ENCODE measurements at places on chromosomes 1 and 21. TPM values are rescaled to one million over a fixed set of nuclear protein-coding genes. Genes with fewer than 3 reads are reported as not detected.

- H3K4me3 ChIP-seq = no peak overlapping the region
- H3K4me1 ChIP-seq = peaks cover 12% of the 10 kb centered on the region
- no peak for DNase-seq
- H3K36me3 ChIP-seq = no peaks in the 10 kb centered on the region
- no peak overlapping the region for H3K27ac ChIP-seq
Observed at GRCh38 chr1:183778568-183779433, 26.1 kb upstream of the RGL1 start.

The PYHIN1 gene
- 1.2 TPM for total RNA-seq

- H3K27me3 ChIP-seq = no peaks in the 10 kb centered on the region
- no peak for DNase-seq
- H3K27ac ChIP-seq = peak overlapping the region; percentile 92
- peaks cover 19% of the 10 kb centered on the region for H3K36me3 ChIP-seq
Observed at GRCh38 chr1:151346082-151346768, 827 bp downstream of the RFX5 start.

The SAMD11 gene
- total RNA-seq = 9.8 TPM

- no peak overlapping the region for H3K27ac ChIP-seq
- no peaks in the 10 kb centered on the region for H3K36me3 ChIP-seq
- no peak for DNase-seq
- no peak overlapping the region for H3K4me3 ChIP-seq
- H3K4me1 ChIP-seq = no peaks in the 10 kb centered on the region
- no peaks in the 10 kb centered on the region for H3K27me3 ChIP-seq
Observed at GRCh38 chr1:23664837-23665795, 26.5 kb upstream of the RPL11 start.

- H3K36me3 ChIP-seq = no peaks in the 10 kb centered on the region
- no peaks in the 10 kb centered on the region for H3K4me1 ChIP-seq
- H3K4me3 ChIP-seq = no peak overlapping the region
- H3K27me3 ChIP-seq = no peaks in the 10 kb centered on the region
Observed at GRCh38 chr1:199698222-199698621, 329.3 kb upstream of the NR5A2 start.

The CTH gene
- total RNA-seq = 3.4 TPM

GRCh38 chr1:199472018-199472417, 555.5 kb upstream of the NR5A2 start:
- DNase-seq = no peak
- H3K27ac ChIP-seq = no peak overlapping the region

- H3K27me3 ChIP-seq = no peaks in the 10 kb centered on the region
- H3K4me1 ChIP-seq = no peaks in the 10 kb centered on the region
- H3K36me3 ChIP-seq = no peaks in the 10 kb centered on the region
- DNase-seq = no peak
- H3K4me3 ChIP-seq = no peak overlapping the region
Observed at GRCh38 chr1:219825355-219825754, 103.0 kb downstream of the SLC30A10 start.

GRCh38 chr21:39671986-39672385, 59.2 kb downstream of the B3GALT5 start:
- H3K27ac ChIP-seq = no peak overlapping the region
- no peaks in the 10 kb centered on the region for H3K27me3 ChIP-seq
- peaks cover 18% of the 10 kb centered on the region for H3K4me1 ChIP-seq

The ADGRL4 gene
- total RNA-seq = 34.9 TPM

The ZMYM4 gene
- 24.6 TPM for total RNA-seq

GRCh38 chr1:153428791-153429190, 12.5 kb downstream of the S100A7A start:
- no peaks in the 10 kb centered on the region for H3K36me3 ChIP-seq
- no peaks in the 10 kb centered on the region for H3K27me3 ChIP-seq
- DNase-seq = no peak
- no peak overlapping the region for H3K4me3 ChIP-seq
- H3K27ac ChIP-seq = no peak overlapping the region
- H3K4me1 ChIP-seq = no peaks in the 10 kb centered on the region

DNA sequence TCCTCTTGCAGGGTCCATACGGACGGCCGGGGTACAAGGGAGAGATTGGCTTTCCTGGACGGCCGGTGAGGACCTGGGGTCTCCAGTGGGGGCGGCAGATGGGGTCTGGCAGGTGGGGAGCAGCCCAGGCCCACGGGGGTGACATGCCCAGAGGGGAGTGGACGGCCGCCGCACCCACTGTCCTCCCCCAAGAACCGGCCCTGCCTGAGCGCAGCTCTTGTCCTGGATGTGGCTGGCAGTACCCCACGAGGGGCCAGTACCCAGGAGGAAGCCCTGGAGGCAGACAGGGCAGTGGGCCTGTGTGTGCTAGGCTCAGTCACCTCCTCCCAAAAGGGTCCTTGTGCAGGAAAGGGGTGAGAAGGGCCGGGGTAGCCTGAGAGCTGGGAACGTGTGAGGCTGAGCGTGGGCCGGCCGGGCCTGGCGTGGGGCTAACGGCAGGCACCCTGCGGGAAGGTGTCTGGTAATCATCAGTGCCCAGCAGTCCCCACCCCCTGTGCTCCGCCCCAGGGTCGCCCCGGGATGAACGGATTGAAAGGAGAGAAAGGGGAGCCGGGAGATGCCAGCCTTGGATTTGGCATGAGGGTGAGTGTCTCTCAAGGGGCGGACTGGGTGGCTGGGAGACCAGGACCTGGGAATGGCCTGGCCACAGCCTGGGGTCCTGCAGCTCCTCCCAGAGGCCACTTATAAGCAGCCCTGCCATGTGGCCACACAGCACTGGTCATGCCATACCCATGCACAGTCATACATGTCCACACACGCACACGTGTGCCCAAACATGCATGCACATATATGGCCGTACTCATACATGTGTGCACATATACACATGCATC, 47.2 kb downstream of the SLC19A1 start:
- no peak overlapping the region for H3K4me3 ChIP-seq
- H3K27me3 ChIP-seq = no peaks in the 10 kb centered on the region
- DNase-seq = no peak
- H3K27ac ChIP-seq = no peak overlapping the region
- H3K4me1 ChIP-seq = no peaks in the 10 kb centered on the region

- peaks cover 54% of the 10 kb centered on the region for H3K4me1 ChIP-seq
- DNase-seq = no peak
- H3K4me3 ChIP-seq = no peak overlapping the region
- H3K27ac ChIP-seq = peak overlapping the region; percentile 74
Observed at GRCh38 chr1:217275655-217276398, 355.1 kb downstream of the GPATCH2 start.

DNA sequence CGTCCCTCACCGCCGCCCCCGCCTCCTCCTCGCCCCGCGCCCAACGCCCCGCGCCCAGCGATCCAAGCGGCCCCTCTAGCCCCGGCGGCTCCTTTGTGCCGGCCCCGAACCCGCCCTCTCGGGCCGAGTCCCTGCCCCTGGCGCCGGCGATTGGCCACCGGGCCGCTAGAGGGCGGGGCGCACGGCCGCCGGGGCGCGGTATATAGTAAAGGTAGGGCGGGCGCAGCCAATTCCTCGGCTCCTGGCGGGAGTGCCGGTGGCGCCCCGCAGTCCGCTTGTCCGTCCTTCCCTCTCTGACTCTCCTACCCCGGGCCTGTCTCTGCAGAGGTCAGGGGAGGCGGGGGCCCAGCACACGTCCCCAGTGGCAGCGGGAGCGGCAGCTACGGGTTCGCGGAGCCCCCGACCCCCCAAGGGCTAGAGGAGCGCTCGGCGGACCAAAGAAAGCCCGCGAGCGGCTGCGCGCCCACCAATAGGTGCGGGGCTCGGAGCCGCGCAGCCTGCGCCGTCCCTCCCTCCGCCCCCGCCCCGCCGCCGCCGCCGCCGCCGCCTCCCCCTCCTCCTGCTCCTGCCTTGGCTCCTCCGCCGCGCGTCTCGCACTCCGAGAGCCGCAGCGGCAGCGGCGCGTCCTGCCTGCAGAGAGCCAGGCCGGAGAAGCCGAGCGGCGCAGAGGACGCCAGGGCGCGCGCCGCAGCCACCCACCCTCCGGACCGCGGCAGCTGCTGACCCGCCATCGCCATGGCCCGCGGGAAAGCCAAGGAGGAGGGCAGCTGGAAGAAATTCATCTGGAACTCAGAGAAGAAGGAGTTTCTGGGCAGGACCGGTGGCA, at the start of gene ATP1B1:
ATP1B1 (plus strand) TSS at position 596 of the 826 bp plus-strand sequence; CDS start at position 736, 140 bp downstream.
- H3K27me3 ChIP-seq = no peaks in the 10 kb centered on the region
- no peak for DNase-seq
- peaks cover 38% of the 10 kb centered on the region for H3K4me1 ChIP-seq
- H3K4me3 ChIP-seq = peak within 1 kb of the TSS; percentile 98

DNA sequence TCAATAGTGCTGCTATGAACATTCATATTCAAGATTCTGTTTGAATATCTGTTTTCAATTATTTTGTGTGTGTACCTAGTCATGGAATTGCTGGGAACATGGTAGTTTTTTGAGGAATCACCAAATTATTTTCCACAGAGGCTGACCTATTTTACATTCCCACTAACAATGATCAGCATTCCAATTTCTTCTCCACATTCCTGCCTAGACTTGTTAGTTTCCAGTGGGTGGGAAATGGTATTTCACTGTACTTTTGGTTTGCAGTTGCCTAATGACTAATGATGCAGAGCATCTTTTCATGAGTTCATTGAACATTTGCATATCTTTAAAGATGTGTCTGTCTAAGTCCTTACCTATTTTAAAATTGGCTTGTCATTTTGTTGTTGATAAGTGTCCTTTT, 1182.6 kb upstream of the B3GALT2 start:
- no peak overlapping the region for H3K27ac ChIP-seq
- H3K4me1 ChIP-seq = no peaks in the 10 kb centered on the region
- no peak overlapping the region for H3K4me3 ChIP-seq
- no peaks in the 10 kb centered on the region for H3K27me3 ChIP-seq
- no peak for DNase-seq

The NGF gene
- 3.1 TPM for total RNA-seq

The KCNE2 gene
- total RNA-seq = not detected

GRCh38 chr21:15141261-15141970, 76.6 kb upstream of the NRIP1 start:
- H3K36me3 ChIP-seq = no peaks in the 10 kb centered on the region
- H3K4me3 ChIP-seq = no peak overlapping the region
- no peaks in the 10 kb centered on the region for H3K4me1 ChIP-seq
- H3K27me3 ChIP-seq = no peaks in the 10 kb centered on the region
- no peak for DNase-seq

The RBM11 gene
- total RNA-seq = 0.83 TPM

GRCh38 chr1:188249811-188250210, 1421.1 kb downstream of the PLA2G4A start:
- H3K4me3 ChIP-seq = no peak overlapping the region
- no peak overlapping the region for H3K27ac ChIP-seq

DNA sequence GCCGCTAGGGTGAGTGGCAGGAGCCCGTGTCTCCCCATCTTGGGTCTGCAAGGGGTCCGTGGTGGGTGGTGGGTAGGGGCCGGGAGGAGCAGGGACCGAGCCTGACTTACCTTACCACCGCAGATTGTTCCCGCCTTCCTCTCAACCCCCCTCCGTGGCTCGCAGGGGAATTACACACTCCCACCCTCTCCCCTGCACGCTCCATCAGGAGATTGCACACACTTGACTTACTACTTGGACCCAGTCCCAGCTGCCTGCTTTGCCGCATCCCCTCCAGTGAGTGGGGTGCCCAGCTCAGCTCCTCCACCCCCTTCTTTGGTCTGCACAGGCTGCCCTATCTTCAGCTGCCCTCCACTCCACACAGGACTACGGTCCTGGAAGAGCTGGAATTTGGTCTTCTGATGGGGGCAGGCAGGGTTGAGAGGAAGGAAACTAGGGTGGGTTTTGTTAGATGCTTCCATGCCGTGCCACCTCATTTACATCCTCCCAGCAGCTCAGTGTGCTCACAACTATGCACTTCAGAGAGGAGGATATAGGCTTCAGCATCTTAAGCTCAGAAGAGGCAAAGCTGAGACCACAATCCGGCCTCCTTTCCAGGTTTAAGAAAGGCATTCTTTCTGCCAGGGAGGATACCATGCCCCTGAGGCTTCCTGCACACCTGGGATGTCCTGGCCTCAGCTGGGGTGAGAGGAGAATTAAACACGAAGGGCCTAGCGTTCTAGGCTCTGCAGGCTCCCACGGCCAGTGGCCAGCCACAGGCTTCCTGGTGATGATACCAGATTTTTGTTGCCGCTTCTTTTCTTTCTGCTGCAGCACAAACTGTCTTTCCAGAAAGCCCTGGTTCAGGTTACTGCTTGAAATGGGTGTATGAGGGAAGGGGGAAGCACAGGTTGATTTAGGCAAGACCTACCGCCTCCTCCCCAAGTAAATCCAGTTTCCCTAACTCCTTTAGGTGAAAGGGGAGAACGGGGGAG, 2.3 kb downstream of the KCNC4 start:
- no peaks in the 10 kb centered on the region for H3K36me3 ChIP-seq
- no peak for DNase-seq
- H3K27me3 ChIP-seq = peaks cover 6% of the 10 kb centered on the region

DNA sequence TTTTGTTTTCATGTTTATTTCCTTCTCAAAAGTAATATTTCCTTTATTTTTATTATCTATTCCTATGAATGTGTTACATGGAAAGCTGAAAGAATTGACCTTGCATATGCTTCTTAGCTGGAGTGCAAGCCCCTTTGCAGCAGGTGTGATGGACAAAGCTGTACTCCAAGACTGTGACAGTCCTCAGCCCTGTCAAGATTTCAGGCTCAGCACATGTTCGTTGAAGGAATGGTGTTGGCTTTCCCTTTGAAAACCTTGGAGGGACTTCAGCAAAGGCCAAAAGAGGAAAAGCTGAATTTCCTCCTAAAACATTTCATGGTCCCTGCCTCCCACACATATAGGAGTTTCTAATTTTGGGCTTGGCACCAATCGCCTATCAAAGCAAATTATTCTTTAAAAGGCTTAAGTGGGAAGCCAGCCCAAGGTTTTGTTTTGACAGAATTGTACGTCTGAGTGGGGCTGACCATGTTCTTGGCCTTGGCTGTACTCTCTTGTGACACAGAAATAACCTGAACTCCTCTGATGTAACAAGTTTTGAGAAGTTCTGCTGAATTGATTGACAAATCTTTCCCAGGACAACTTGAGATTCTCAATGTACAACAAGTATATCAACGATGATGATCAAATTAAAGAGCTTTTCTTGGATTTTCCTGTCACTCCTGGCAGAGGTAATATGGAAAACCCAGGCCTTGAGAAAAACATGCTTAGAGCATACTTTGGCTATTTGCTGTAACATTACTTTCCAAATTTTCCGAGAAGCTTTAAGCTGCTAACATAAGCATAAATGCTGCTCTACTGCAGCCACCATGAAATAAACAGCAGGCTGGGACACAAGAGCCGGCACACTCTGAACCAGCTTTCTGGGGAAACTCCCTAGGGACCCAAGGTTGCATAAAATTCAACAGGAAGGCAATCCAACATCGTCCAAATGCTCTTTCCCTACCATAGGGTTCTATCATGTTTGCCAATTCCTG, 135.7 kb upstream of the ZNF648 start:
- H3K36me3 ChIP-seq = no peaks in the 10 kb centered on the region
- no peak overlapping the region for H3K4me3 ChIP-seq
- DNase-seq = no peak
- peak overlapping the region; percentile 74 for H3K27ac ChIP-seq
